ENCODE measurements at places on chromosomes 4 and X.

- peak; percentile 53 for DNase-seq
Observed at GRCh38 chr4:61373901-61374440, 173.8 kb downstream of the ADGRL3 start.

DNA sequence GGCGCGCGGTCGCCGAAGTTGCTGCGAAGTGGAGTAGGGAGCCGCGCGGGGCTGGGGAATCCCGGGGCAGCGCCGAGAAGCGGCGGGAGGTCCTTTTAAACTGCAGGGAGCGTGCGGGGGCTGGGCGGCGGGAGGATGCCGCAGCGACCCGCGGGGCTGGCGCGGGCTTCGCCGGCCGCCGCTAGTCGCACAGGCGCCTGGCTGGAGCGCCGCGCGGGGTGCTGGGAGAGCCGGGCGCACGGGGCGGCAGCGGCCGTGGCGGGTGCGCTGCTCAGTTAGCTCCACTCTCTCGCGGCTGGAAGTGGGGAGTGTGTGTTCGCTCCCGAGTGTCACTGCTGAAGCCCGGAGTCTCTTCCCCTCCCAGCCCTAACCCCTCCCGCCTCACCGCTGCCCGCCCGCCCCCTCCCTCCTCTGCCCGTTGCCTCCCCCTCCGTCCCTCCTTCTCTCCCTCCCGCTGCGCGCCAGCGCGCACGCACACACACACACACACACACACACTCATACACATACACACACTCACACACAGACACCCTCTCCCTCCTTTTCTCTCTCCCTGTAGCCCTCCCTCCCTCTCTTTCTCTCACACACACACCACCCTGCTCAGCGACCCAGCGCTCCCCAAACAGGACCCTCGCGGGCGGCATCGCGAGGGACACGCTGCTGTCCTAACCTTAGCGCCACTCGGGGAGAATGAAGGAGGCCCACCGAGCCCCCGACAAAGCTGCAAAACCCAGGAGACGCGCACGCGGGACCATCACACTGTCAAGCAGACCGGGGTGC lies at the start of gene NDNF:
TSS of gene NDNF (minus strand) at position 312 of the 780 bp plus-strand sequence. CDS start 26,698 bp downstream, outside the sequence.
- peak; percentile 77 for DNase-seq

DNA sequence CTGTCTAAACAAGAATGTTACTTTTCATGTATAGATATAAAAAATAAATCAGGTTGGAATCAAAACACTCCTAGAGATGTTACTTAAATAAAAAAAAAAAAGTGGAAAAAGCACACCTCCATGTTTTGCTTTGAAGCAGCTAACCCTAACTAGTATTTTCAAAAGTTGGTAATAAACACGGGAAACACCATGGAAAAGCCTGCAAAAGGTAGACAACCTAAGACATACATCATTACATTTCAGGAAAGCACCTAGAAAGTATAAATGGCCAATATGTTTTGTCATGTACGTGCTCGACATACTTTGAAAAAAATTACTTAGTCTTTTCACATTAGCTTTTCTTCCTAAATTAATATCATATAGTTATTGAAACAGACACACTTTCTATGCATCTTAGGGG lies 130.1 kb upstream of the SH3RF1 start:
- no peak for DNase-seq

- DNase-seq = no peak
Observed at GRCh38 chr4:2866891-2867290, 23.2 kb downstream of the ADD1 start.

- DNase-seq = no peak
Observed at GRCh38 chr4:6749340-6750171, 33.0 kb upstream of the KIAA0232 start.

GRCh38 chrX:107729558-107730297 lies 45.9 kb downstream of the TSC22D3 start:
- no peak for DNase-seq

- DNase-seq = no peak
Observed at GRCh38 chr4:185463541-185463940, 8.0 kb downstream of the CCDC110 start.

GRCh38 chrX:153414856-153415510 lies 3.7 kb downstream of the ZFP92 start:
- DNase-seq = peak; percentile 48

DNA sequence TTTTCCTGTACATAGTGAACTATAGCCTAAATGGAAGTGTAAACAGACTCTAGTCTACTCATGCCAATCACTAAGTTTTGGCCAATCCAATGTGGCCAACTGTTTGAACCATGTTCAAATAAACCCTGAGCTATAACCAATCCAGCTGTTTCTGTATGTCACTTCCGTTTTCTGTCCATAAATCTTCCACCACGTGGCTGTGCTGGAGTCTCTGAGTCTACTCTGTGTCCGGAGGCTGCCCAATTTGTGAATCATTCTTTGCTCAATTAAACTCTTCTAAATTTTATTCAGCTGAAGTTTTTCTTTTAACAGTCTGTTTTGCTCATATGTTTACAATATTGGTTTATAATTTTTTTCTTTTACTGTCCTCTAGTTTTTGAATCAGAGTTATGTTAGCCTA lies 112.3 kb upstream of the BANK1 start:
- DNase-seq = peak; percentile 27

DNA sequence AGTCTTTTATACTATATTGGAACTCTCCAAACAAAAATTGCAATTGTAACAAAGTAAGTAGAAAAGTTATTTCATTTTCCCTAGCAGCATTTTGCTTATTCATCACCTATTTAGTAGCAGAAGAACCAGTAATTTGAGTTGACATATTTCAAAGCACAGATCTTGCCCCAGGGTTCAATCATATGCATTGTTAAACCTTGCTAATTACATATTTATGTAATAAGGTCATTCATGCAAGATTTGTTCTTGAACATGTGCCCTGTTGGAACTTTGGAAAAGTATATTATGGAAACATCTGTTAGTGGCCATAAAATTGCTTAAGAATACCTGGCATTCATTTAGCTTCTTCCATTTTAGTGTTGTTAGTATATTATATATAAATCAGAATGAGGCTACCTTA lies 191.7 kb downstream of the TLL1 start:
- DNase-seq = peak; percentile 10

DNA sequence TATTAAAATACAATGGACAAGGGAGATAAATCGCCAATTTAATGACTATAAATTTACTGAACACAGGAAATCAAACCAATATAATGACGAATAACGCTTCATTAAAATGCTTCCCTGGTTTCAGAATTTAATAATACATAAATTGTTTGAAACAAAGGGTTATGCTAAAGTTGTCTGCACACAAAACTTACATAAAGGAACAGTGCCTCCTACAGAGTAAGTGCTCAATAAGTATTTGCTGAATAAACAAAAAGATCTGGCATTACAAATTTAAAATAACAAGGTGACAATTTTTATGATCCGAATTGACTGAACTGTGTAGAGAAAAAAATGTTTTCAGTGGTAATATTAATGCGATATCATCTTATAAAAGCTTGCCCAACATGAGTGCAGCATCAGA lies 69.6 kb downstream of the NOCT start:
- peak; percentile 58 for DNase-seq

DNA sequence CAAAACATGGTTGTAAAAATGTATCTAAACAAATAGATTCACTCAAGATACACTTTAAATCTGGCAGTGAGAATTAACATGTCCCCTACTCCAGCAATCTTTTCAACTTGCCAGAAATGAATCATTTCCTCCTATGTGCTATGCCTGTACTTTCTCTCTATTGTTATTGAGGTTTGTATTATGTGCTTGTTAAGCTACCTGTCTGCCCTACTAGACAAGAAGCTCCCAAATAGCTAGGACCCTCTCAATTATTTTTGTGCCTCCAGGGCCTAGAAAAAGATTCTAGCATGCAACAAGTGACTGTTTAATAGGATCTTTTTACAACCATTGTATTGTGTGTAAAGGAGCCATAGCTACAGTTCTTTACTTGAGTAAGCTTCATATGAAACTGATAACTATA lies 3.5 kb upstream of the SAP30 start:
- peak; percentile 14 for DNase-seq

DNA sequence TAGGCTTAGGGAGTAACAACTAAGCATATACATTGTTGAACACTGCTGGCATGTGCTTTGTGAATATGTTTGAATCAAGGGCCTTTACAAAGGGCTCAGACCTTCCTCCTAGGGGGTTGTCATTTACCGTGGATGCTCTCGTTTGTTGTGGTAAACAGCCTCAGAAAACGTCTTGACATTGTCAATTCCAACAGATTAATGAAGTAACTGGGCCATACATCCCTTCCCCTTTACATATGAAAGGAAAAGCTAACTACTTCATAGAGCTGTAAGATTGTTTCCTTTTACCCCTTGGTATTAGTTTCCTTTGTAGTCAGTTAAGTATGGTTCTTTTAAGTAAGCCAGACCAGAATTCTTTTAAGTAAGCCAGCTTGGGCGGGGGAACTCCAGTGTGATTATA lies 42.9 kb downstream of the FAT4 start:
- DNase-seq = peak; percentile 14

DNA sequence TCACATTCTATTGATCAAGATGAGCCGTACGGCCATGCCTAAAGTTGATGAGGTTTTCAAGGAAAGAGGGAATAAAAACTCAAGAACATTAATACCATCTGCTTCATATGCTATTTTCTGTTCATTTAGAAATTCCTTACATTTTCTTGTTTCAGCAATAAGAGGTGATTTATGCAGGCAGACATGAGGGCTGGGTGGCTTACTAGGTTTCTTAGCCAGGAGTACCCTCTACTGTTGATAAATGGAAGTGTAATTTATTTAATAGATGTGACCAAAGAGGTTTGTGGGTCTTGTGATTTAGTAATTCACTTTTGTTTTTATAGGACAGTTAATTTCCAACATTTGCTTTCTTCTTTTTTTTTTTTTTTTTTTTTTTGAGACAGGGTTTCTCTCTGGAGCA lies 6.4 kb upstream of the SMIM9 start:
- peak; percentile 71 for DNase-seq

DNA sequence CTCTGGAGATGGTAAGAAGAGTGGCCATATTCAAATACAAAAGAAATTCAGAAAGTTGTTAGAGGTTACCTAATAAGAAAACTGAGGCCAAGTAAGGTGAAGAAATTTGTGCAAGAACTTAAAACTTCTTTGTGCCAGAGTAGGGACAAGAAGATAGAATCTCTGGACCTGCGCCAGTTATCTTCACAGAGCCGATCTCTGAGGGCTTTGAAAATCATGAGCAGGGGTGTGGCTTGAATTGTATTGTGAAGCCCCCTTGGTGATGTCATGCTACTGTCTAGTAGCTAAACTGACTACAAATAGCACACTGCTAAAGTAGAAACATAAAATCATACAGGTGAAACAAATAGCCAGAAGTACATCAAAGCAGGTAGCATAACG lies 184.6 kb downstream of the UGT8 start:
- DNase-seq = peak; percentile 7

DNA sequence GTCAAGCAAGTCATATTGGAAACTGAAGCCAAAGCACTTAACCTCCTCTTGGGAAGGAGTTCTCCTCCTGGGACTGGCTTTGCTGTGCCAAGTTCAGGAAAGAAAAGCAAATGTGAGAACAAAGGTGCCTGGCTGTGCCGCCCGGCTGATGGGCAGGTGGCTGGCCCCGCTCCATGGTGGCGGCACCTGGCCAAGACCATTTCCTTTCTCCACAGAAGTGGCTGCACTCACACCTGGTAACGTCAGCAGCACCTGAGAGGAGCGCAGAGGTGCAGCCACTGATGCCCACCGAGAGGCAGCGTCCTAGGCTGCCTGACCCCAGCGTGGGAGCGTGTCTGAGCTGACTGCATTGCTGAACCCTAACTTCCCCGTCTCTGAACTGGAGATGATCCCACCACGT lies 54.3 kb downstream of the DCTD start:
- no peak for DNase-seq

GRCh38 chr4:53075162-53075785 lies 213.2 kb downstream of the RASL11B start:
- no peak for DNase-seq

GRCh38 chr4:5631352-5632065 lies 76.8 kb downstream of the EVC2 start:
- DNase-seq = no peak

GRCh38 chr4:70749313-70749712 lies 27.5 kb downstream of the RUFY3 start:
- DNase-seq = no peak

DNA sequence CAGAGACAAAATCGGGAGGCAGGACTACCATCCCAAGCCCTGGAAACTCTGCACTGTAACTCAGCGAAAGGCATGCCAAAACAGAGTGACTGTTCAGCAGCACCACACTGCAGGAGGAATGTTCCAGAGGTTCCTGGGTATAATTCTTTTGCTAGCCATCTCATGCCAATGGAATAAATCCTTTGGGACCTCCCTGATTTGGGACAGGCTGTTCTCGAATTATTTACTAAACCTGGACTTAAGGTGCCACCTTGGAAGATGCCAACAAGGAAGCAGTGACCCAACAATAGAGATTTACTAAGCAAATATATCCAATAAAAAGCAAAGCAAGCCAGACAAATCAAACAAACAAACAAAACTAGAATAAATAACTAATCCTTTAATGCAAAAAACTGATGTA lies 9.3 kb downstream of the AADAT start:
- DNase-seq = no peak

DNA sequence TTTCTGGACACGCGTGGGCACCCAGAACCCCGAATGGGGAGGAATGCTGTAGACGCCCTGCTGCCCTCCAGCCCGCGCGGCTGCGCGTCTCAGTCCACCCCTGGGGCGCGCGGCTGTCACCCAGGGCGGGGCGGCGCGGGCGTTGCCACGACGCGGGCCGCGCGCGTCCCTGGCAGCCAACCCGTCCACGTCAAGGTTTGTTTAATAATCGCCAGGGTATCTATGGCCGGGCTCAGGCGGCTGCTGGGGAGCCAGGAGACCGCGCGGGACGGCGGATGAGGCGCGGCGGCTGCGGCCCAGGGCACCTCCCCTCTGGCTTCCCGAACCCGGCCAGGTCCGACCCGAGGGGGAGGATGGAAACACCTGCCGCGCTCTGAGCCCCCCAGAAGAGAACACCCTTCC lies at the start of gene SPATA18:
TSS of gene SPATA18 (plus strand) at position 92 of the 402 bp plus-strand sequence. CDS start 401 bp downstream, outside the sequence.
- peak; percentile 76 for DNase-seq

DNA sequence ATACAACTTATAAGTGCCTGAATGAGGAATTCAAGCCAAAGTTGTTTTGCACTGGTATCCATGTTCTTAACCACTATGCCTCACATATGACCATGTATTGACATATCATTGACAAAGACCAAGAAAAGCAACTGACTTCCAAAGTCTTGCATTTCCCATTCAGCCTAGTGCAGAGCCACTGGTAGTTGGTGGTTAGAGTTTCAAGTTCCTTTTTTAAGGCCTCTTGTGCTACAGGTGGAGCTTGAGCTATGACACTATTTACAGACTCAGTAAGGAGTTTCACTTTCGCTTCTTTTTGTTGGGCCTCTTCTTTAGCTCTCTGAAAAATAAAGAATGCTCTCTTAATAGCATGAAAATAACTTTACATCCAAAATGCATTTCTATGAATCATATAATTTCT lies 763.0 kb downstream of the DMD start:
- DNase-seq = no peak

GRCh38 chr4:135434936-135435335 lies 1233.3 kb upstream of the PABPC4L start:
- peak; percentile 82 for DNase-seq

GRCh38 chrX:19462879-19463278 lies 52.4 kb downstream of the MAP3K15 start:
- DNase-seq = no peak
